ENCODE measurements at places on chromosomes 1 and 21.

GRCh38 chr1:41812051-41812450 is 106.7 kb downstream of the HIVEP3 start:
- DNase-seq = peak; percentile 29

- DNase-seq = no peak
Measured at GRCh38 chr21:41581592-41582228, 73.8 kb upstream of the TMPRSS2 start.

DNA sequence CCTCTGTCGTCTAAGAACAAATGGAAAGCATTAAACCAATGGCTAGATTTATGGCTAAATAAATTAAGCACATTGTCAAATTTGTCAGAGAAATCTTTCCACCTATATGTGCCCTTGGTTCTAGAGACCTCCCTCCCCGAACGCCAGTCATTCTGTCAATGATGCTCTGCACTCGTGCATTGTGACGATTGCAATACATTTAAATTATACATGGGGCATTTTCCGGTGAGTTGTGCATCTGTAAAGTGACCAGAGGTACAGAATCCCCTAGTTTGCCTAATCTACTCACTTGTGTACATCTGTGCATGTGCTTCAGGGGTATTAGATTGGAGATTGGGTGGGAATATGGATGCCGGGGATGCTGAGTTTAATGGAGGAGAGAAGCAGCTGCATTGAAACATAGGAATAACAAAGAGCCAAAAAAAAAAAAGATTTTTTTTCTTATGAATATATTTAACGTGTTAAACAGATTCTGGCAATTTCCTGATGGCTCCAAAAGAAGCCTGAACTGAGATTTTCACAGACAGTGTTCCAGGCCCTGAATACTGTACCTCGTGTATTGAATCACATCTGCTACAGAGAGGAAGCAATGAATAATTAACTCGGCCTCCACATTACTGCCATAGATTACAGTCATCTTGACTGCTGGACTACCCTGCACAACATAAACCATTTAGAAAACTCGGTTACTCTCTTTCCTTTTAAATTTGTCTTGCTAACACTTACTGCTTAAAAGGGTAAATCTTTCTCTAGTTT is 149.0 kb upstream of the C1orf87 start:
- DNase-seq = no peak

DNA sequence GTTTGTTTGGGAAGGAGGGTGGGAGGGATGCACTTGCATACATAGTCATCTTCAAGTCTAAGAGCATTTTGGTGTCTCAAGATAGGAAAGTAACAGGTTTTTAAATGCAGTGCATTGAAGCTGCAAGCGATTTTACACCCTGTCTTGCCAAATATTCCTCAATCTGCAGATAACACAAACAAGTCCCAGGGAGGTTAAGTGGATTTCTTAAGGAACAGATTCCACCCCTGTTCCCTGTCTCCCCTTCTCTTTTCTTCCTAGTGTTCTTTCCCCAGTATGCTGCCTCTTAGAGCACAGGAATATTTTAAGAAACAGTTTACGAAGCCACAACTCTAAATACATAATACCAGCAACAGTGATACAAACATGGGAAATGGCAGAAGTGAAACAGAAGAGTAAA is 389.9 kb downstream of the PLPP3 start:
- no peak for DNase-seq

GRCh38 chr1:50697440-50698421 is 262.3 kb downstream of the FAF1 start:
- no peak for DNase-seq

DNA sequence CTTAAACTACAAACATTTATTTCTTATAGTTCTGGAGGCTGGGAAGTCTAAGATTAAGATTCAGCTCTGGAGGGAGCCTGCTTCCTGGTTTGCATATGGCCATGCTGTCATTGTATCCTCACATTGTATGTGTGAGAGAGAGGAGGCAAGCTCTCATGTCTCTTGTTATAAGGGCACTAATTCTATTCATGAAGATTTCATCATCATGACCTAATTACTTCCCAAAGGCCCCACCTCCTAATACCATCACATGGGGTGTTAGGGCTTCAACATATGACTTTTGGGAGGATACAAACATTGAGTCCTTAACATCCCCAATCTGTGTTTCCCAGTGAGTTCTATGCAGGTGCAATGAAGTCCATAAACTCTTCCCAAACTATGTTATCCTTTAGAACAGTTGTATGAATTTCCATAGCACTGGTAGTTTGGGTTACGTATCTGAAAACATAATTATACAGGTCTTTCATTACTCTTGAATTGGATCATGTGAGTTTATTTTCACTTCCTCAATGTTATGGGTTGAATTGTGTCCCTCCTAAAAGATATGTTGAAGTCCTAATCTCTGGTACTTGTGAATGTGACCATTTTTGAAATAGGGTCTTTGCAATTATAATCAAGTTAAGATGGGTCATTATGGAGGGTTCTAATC is 124.2 kb downstream of the RUNX1 start:
- no peak for DNase-seq

DNA sequence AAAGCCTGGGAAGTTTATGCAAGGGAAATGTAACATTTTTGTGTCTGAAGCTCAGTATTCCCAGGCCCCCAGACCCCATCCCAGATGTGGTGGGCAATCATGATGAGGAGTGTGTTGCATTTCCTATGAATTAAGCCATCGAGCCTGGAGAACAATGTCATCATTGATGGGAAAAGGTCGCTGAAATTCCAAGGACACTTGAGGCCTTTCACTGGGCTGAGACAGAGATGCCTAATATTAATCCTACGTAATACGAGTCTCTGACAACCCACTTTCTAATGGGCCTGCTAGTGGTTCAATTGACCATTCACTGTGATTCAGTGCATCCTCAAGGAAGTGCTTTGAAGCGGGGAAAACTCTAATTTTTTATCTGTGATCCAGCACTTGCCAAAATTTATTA is 291.6 kb downstream of the PLPP3 start:
- no peak for DNase-seq

DNA sequence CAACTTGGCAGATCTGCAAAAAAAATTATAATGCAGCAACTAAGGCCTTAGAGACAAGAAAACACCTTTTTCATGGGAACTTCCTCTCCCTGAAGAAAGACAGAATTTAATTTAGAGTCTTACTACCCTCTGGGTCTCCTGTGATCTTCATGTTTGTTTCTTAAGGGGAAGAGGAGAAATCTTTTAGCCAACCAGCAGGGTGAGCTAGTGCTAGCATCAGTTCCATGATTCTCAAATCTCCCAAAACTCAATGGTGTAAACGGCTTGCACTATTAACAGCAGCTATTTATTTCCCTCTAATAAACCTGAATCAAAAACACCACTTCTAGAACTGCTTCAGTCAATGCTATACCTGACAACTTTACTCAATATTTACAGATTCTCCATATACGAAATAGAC is 3.8 kb downstream of the ZNF644 start:
- no peak for DNase-seq

GRCh38 chr1:201212461-201213055 is 21.9 kb downstream of the IGFN1 start:
- DNase-seq = no peak

DNA sequence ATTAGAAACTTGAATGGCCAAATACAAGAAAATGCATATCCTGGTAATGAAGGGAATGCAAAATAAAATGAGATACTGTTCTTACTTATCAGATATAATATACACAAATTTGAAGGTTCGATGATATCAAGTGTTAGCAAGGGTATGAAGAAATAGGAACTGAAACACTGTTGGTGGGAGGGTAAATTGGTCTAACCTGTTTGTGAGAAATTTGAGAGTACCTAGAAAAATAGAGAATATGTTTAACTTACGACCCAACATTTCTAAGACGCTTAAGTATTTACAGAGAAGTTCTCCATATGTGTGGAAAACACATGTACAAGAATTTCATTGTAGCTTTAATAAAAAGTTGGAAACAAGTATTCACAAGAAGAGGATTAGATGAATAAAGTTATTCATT is 25.9 kb downstream of the ATG4C start:
- no peak for DNase-seq

- no peak for DNase-seq
Measured at GRCh38 chr1:38964140-38964548, 22.5 kb upstream of the RHBDL2 start.

DNA sequence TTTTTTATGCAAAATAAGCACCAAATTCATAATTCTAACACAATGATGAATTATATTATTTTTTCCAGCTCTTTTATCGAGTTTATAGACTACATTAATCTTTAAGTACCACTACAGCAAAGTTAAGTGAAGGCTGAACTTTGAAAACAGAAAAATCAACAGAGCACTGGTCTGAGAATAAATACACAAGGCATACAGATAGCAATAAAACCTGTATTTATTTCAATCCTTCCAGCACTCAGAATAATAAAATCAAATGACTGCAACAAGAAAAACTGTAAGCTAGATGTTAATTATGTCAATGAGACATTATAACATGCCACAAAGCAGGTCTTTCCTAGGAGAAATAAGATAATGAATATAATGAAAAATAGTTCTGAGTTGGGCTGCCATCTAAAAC is 24.5 kb downstream of the NUCKS1 start:
- no peak for DNase-seq

DNA sequence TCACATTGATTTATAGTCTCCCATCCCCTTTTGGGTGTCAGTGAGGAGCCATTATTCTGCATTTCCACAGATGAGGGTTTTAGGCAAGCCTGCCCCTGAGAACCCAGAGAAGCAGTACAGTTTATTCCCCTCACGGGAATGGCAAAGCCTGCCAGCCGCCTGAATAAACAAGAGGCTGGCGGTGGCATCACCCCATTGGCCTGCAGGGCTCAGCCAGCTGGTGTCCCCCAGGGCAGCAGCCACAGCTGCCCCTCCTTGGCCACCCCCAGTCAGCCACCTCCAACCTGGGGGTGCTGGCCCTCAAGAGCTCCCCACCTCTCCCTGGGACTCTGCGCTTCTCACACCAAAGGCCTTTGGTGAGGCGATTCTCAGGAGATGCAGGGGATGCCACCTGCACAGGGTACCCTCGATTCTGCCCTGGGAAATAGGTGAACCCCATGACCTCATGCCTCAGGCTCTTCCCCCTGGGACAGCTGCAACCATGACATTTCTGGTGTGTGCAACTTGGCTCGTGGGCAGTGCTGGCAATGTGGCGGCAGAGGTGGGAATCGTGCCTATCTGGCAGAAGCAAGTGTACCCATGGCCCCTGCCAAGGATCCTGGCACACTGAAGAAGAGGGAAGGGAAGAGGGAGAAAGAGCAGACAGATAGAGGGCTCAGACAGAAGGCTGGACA is 14.0 kb downstream of the OLFML2B start:
- no peak for DNase-seq

DNA sequence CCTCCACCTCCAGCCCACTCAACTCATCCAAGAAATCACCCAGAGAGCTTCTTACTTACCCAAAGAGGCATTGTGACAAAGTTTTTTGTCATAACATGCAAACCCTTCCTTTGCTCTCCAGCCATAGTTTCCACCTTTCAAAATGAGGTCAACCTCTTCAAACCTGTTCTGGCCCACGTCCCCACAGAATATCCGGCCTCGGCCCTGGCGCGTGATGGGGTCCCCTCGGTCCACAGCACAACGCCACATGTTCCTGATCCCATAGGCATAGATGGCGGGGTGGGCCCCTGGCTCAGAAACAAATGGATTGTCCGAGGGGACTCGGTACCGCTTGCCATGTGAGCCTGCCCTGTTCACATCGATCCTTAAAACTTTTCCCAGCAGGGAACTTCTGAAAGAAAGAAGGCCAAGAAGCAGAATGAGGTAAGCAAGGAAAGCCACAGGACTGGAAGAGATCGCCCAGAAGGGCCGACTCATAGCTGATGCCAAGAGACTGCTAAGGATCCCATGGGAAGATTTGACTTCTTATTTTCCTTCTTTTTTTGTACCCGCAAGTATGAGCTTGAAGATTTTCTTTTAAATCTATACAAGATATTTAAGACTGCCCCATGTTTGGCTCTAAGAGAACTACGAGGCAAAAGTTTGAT is 7.8 kb downstream of the HHIPL2 start:
- DNase-seq = no peak

DNA sequence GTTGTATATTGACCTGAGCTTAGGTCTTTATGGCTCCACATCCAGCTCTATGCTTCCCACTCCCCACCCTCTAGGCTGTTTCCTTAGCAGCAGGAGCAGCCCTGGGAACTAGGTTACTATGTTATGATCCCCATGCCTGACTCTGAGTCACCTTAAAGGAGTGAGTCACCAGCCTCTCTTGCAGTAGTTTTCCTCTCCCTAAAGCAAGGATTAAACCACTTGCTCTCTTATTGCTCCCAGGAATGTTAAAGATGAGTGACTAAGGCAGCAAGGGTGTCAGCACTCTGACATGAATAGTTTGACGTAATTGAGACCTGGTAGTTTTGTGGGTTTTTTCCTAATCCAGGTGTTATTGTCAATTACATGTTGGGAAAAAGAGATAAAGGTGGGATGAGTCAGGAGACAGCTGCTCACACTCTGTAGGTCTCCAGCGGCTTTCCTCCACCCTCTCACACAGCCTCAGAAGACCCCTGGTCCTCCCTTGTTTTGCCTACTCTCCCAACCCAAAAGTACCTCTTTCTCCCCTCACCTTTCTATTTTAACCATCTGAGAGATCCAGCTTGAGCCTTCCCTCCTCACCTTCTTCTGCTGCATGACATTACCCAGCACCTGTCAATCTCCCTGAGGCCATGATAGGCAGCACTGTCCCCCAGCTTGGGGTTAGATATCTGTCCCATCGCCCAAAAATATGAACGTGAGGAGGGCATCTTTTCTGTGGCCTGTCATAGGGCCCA is 369.1 kb upstream of the VAMP3 start:
- DNase-seq = no peak

GRCh38 chr1:117566556-117566955 is 39.3 kb upstream of the TENT5C start:
- DNase-seq = no peak

DNA sequence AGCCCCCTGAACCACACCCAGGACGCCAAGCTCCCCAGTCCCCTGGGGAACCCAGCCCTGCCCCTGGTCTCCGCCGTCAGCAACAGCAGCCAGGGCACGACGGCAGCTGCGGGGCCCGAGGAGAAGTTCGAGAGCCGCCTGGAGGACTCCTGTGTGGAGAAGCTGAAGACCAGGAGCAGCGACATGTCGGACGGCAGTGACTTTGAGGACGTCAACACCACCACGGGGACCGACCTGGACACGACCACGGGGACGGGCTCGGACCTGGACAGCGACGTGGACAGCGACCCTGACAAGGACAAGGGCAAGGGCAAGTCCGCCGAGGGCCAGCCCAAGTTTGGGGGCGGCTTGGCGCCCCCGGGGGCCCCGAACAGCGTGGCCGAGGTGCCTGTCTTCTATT is 42.7 kb upstream of the ARHGEF16 start:
- DNase-seq = no peak

DNA sequence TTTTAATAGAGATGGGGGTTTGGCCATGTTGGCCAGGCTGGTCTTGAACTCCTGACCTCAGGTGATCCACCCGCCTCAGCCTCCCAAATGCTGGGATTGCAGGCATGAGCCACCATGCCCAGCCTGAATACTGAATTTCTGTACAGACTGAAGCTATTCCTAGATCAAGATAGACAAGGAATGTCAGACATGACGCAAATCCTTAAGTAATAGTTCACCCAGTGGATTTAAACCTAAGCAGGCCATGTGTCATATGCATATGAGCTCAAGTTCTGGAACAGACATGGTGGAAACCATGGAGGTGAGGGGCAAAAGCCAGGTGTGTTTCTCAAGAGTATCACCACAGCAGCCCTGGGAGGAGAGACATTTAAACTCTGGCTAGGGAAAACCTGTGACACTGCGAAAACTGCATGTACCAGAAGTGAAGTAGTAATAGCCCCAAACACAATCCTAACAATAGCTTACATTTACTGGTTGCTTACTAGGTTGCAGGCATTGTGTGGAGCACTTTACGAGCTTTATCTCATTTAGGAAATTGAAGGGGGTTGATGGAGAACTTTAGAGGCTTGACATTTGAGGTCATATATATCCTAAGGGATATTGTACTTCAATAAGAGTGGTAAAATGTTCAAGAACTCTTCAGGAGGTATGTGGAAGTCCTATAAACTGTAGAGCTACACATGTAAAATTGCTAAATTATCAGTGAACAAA is 31.7 kb upstream of the MAN1A2 start:
- DNase-seq = no peak

Data from NK-92 treated with Interleukin-12 subunit alpha and Interleukin-12 subunit beta, amount 100 ng/mL, for 24 hours (cell line).